ENCODE measurements at places on chromosomes 2 and 18. TPM values are rescaled to one million over a fixed set of nuclear protein-coding genes. Genes with fewer than 3 reads are reported as not detected.

DNA sequence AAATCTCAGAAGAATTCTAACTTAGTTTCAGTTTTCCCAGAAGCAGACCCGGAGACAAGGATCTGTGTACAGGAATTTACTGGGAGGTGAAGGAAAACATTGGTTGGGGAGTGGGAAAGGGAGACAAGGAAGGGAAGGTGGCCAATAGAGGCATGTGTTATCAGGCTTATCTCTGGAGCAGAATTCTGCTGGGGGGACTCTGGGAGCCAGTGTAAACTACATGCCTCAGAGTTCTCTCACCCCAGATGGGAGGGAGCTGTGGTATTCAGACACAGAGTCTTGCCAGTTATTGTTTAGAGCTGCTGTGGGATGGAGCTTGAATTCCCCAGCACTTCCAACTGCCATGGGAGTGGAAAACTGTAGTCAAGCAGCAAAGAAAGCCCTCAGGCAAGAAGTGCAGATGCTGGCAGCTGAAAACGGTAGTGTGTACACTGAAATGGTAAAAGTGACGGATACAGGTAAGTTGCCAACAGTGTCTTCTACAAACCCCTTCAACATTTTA lies 19.0 kb downstream of the DNPEP start:
- H3K36me3 ChIP-seq: peaks cover 7% of the 10 kb centered on the region
- H3K27ac ChIP-seq: peak overlapping the region; percentile 54
- no peaks in the 10 kb centered on the region for H3K27me3 ChIP-seq
- H3K4me1 ChIP-seq: peaks cover 9% of the 10 kb centered on the region
- peak overlapping the region; percentile 4 for H3K4me3 ChIP-seq

- DNase-seq: no peak
- no peaks in the 10 kb centered on the region for H3K36me3 ChIP-seq
- H3K4me1 ChIP-seq: peaks cover 5% of the 10 kb centered on the region
Measured at GRCh38 chr2:234091432-234091879, 41.0 kb downstream of the SPP2 start.

The SERPINB13 gene
- not detected for total RNA-seq

The ELMOD3 gene
- total RNA-seq: 17.9 TPM

The TRIM54 gene
- not detected for total RNA-seq

The NMUR1 gene
- total RNA-seq: 2.3 TPM

The COX5B gene
- 476 TPM for total RNA-seq
